GM18507 (cell line): ENCODE measurements at places on chromosomes 7 and 10.

DNA sequence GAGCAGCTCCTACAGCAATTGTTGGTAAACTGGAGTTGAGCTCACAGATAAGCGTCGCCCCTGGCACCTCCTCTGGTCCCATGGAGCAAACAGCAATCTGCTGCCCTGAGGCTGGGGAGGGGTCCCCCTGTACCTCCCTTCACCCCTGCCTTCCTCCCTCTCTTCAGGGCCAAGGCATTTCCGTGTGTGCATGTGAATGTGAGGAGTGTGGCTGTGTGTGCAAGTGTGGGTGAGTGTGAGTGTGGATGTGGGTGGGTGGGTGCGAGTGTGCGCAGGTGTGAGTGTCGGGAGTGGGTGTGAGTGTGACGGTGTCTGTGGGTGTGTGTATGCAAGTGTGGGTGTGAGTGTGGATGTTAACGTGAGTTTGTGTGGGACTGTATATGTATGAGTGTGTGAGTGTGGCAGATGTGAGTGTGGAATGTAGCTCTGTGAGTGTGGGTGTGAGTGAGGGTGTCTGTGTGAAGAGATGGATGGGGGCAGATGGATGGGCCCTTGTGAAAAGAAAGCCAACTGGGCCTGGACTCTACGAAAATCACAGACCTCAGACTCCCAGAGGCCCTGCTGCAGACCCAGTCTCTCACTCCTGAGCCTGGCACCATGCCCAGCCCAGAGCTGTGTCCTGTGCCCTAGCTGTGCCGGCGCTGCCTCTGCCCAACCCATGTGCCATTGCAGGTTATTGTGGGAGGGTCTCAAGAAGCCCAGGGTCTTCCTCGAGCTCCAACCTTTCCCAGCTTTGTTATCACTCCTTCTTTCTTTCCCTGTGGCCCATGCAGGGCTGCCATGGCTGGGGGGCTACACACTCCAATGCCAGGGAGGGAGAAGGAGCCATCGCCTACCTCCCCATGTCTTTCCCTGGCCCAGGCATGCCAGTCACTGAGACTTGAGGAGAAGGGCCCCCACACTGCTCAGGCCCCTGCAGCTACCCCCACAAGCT, 73.9 kb downstream of the GRID1 start:
- DNase-seq, result no peak

GRCh38 chr7:54788664-54789063, 29.7 kb upstream of the SEC61G start:
- DNase-seq, result peak; percentile 14

DNA sequence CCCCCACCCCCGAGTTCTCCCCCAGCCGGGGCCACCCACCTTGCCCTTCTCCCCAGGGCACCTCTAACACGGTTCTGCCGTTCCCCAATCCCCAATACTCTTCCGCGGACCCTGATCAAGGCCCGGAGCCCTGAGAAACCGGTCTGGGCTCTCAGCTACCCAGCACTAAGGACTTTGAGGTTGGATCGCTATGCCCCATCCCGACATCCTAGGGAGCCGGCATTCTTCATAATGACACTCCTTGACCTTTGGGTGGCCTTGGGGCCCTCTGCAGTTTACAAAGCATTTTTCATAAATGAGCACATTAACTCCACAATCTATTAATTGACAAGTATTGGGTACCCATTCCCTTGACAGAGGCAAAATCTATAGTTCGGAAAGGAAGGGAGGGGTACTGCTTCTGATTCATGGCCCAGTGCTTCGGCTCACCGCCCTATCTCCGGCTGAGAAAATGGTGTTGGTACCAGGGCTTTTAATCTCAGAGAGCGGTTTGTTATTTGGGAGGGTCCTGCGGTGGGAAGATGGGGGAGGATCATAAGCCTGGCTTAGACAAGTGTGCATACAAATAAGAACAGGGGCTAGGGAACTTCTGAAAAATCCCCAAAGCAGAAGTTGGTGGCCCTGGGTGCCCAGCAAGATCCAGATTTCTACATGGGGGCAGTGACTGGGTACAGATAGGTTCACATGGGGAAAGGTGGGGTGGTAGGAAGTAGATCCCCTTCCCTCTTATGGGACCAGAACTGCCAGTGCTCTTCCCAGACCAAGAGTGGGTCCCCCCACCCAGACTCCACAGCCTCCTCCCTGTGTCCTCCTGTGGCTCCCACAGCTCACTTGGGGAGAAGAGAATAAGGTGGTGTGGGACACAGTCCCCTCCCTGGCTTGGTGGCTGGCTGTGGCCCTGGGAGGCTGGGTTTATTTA, 3.2 kb downstream of the IMPDH1 start:
- DNase-seq, result no peak

GRCh38 chr10:3528271-3528670, 256.7 kb downstream of the KLF6 start:
- no peak for DNase-seq

GRCh38 chr10:111767661-111768060, 415.9 kb downstream of the GPAM start:
- DNase-seq, result no peak

- no peak for DNase-seq
Measured at GRCh38 chr7:9026121-9026520, 592.7 kb downstream of the NXPH1 start.

DNA sequence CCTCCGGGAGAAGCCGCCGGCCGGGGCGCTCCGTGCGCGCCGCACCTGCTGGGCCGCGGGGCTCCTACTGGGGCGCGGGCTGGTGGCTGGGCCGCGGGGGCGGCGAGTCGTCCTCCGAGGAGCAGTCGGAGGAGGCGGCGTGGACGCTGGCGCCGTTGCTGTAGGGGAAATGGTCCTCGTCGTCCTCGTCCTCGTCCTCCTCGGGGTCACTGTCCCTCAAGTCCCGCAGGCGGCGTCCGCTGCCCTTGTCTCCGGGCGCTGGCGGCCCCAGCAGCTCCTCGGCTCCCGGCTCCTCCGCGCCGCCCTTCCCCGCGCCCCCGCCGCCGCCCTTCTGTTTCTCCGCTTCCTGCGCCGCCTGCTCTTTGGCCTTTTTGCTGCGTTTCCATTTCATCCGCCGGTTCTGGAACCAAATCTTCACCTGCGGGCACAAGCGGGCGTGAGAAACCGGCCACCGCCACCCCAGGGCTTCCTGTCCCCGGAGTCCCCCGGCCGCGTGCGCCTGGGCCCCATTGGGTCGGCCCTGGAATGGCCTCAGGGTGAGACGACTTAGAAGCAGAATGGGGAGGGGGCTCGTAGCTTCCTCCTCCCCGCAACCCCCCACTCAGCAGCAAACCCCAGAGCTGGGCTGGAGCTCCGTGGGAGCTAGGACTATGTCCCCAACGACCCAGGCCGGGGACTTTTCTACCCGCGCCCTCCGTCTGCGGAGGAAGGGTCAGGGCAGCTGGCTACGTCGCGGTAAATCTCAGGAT, 4.8 kb downstream of the MNX1 start:
- DNase-seq, result no peak

DNA sequence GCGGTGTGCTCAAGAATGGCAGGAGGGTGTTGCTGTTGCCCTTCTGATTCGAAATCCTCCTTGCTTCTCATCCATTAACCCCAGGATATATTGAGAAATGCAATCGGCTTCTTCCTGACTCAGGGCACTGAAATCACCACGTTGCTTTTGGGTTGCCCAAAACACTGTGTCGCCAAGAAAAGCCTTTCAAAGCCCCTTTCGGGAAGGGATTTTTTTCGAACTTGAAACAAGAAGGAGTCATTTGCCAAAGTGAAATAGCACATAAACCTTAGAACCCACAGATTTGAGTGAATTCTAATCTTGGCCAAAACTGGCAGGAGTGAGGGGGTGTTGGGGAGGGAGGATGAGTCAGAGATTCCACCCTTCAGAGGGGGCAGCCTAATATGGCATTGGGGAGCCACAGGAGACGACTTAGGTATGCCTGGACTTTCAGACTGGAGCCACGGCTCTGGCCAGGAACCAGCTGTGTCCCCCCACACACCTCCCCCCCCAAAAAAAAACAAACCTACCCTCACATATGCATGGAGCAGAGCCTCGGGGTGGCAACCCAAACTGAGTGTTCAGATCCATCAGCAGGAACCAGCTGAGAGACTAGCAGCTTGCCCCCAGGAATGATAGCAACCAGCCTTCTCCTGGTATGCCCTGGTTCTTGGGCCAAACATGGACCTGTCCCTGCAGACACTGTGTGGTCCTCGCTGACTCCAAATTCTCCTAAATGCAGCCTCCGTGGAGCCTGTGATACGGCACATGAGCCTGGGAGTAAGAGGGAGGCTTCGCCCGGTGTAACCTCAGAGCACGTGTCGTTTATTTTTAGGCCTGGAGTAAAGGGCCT, 138.4 kb downstream of the FGFR2 start:
- DNase-seq, result no peak

DNA sequence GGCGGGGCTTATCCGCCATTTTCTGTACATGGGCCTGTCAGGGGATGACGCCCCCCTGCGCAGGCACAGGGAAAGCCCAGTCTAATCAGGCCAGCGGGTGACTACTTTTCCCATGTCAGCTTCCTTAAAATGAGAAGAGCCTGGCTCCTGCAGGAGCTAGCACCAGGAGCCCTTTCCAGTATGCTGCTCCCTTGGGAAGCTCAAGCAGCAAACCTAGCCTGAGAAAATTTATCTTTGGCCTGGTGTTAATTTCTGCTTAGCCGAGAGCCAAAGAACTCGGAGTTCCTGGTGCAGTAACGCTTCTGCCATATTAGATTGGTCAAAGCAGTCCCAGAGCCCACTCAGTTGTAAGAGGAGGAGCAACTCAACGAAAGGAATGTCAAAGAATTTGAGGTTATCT, 239.0 kb upstream of the PHYHIPL start:
- no peak for DNase-seq

DNA sequence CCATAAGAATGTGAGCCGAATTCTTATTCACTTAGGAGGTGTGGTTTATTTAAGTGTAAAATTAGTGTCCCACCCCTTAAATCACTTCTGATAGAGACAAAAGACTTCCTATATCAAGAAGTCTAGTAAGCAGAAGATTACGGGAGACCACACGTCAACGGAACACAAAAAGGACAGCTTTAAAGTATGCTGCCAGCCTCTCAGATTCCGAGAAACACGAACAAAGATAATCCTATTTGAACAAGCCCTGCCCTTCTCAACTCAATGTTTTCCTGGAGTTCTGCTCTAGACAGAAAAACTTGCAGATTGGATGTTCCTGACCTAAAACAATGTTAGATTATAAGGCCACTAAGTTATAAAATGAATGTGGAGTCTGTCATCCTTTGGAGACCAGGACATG, 4.9 kb upstream of the MCU start:
- no peak for DNase-seq

GRCh38 chr7:113764401-113765035, 154.3 kb downstream of the PPP1R3A start:
- no peak for DNase-seq

DNA sequence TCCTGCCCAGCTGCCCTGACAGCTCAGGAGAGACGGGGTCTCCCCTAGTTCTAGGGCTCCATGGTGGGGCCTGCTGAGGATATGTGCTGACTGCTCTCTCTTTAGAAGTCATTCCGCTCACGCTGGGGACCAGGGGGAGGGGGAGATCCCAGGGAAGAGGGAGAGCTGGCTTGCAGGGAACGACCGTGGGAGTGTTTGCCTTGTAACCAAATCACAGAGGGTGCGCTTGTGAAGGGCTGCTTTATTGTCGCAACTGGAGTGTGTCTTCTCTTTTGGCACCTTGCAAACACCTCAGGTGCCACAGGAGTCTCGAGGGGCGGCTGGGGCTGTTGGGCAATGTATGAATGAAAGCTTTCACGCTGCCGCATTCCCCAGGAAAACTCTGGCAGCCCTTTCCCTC, 531.3 kb upstream of the MKI67 start:
- DNase-seq, result no peak
